CD4-positive, alpha-beta T cell treated with Interferon alpha-2 for 1 hour (primary cell): ENCODE measurements at places on chromosomes 7 and 10.

GRCh38 chr10:42544945-42545344, 93.4 kb downstream of the ZNF33B start:
- no peak for DNase-seq

DNA sequence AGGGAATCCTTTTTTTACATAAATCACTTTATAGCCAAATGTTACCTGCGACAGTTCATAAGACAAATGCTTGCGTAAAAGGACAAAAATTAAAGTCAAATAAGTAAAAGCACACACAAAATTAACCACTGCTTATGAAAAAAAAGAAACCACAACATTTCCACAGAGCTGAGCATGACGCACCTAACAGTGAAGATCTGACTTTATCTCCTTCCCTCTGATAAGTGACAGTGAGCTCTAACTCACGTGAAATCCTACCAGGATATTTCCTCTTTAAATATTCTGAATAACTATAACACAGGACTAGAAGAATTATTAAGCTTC, 225.5 kb downstream of the SFMBT2 start:
- peak; percentile 22 for DNase-seq

GRCh38 chr7:11760372-11760771, 71.6 kb downstream of the THSD7A start:
- DNase-seq, result no peak

- DNase-seq, result peak; percentile 19
Measured at GRCh38 chr10:35216303-35216905, 89.8 kb downstream of the CREM start.

- peak; percentile 2 for DNase-seq
Measured at GRCh38 chr10:74967911-74968666, 141.7 kb downstream of the KAT6B start.

GRCh38 chr7:74372511-74373111, 81.1 kb upstream of the GTF2IRD1 start:
- no peak for DNase-seq
